Calu3 (cell line): ENCODE measurements at places on chromosomes 12 and 14.
A peak's percentile ranks its signal among the peaks of the same experiment; 100 is the strongest.

- no peak for DNase-seq
- H3K36me3 ChIP-seq = no peaks in the 10 kb centered on the region
- peaks cover 66% of the 10 kb centered on the region for H3K27me3 ChIP-seq
Measured at GRCh38 chr14:101604228-101604934, 43.1 kb downstream of the DIO3 start.

DNA sequence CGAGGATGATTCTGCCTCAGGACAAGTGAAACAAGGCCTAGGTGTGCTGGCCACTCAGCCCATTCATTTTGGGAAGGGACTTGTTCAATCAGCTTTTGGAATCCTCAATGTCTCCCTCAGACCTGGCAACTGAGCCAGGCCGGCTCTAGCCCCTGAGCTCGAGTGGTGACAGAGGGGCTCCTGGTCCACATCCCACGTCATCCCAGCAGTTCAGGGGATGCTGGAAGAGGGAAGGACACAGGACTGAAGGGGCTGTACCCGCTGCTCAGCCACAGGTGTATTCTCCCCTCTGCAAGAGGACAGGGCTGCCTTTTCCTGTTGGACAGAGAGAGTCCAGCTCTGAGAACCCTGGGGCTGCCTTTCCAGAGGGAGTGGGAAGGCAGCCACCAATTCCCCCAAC, 244.6 kb upstream of the SFSWAP start:
- H3K27me3 ChIP-seq = peaks cover 72% of the 10 kb centered on the region
- H3K4me3 ChIP-seq = no peak overlapping the region
- no peak for DNase-seq
- no peak overlapping the region for H3K27ac ChIP-seq

DNA sequence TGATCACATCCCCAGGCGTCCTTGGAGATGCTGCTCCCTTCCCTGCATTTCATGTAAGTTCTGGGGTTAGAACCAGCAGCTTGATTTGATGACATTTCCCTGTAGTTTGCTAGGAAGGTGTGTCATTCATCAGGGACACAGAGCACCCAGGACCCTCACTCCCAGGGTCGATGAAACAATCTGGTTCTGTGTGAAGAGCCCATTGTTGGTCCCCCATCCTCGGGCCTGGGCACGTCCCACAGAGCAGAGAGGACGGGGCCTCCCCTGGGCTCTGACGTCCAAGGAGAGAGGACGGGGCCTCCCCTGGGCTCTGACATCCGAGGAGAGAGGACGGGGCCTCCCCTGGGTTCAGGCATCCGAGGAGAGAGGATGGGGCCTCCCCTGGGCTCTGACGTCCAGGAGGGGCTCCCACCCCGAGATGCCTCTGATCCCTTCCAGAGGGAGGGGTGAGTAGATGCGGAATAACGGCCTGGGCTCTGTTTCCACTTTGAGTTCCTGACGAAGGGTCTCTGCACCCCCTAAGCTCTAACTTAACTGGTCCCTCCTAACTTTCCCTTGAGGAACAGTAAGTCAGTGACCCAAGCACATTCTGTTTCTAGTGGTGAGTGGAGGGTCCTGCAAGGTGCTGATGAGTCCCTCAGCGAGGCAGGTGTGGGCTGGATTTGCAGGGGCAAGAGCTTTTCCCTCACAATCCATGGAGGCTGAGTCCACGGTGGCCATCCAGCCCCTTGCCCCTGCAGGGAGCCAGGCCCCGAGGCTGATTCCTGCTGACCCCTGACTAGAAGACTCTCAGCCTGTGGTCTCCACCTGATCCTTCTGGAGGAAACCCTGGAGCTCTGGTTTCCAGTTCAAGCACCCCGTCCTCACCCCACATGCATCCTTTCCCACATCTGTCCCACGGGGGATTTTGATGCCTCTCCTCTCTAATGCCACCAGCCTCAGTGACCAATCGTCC, 35.5 kb upstream of the SFSWAP start:
- H3K4me3 ChIP-seq = no peak overlapping the region
- H3K4me1 ChIP-seq = no peaks in the 10 kb centered on the region
- H3K27ac ChIP-seq = no peak overlapping the region
- no peaks in the 10 kb centered on the region for H3K36me3 ChIP-seq
- H3K27me3 ChIP-seq = peaks cover 82% of the 10 kb centered on the region

- no peak for DNase-seq
- no peak overlapping the region for H3K27ac ChIP-seq
- no peaks in the 10 kb centered on the region for H3K27me3 ChIP-seq
- H3K4me1 ChIP-seq = peaks cover 8% of the 10 kb centered on the region
Measured at GRCh38 chr12:10354502-10354901, 35.3 kb downstream of the KLRK1 start.

GRCh38 chr14:78307671-78308070, 137.5 kb downstream of the NRXN3 start:
- no peak overlapping the region for H3K4me3 ChIP-seq
- no peaks in the 10 kb centered on the region for H3K4me1 ChIP-seq
- no peak overlapping the region for H3K27ac ChIP-seq

- H3K4me1 ChIP-seq = peaks cover 8% of the 10 kb centered on the region
- no peak for DNase-seq
- no peak overlapping the region for H3K27ac ChIP-seq
- H3K4me3 ChIP-seq = no peak overlapping the region
Measured at GRCh38 chr12:71671816-71672215, 7.7 kb downstream of the THAP2 start.

DNA sequence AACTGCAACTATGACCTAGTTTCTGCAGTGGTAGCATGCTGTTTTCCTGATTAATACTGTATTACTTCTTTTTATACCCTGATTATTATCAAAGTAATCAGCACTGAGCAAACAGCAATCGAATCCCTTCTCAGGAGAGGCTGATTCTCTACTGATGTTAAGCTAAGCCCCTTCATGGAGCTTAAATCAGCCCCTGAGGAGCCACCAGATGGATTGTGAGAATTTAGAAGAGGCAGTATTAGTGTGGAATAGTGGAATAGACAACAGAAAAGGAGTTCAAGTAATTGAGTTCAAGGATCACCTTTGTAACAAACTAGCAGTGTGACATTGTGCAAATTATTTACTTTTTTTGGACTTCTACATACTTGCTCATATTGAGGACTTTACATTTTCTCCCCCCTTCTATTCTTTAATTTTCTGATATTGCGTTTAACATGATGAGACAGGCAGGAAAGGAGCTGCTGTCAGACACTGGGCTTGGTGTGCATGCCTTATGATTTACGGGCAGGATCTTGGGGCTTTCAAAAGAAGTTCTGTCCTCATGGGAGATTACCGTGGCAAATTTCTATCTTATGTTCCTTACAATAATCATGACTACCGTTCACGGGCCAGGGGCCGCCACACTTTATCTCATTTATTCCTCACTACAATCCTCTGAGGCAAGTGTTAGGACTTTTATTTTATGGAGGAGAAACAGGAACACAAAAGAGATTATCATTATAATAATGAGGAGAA, 68.0 kb downstream of the PTPRR start:
- no peak overlapping the region for H3K4me3 ChIP-seq
- H3K4me1 ChIP-seq = no peaks in the 10 kb centered on the region
- H3K27me3 ChIP-seq = no peaks in the 10 kb centered on the region
- H3K27ac ChIP-seq = no peak overlapping the region

GRCh38 chr12:4210183-4210582, 63.4 kb upstream of the CCND2 start:
- no peaks in the 10 kb centered on the region for H3K4me1 ChIP-seq
- no peak overlapping the region for H3K27ac ChIP-seq
- DNase-seq = no peak
- H3K27me3 ChIP-seq = peaks cover 75% of the 10 kb centered on the region

DNA sequence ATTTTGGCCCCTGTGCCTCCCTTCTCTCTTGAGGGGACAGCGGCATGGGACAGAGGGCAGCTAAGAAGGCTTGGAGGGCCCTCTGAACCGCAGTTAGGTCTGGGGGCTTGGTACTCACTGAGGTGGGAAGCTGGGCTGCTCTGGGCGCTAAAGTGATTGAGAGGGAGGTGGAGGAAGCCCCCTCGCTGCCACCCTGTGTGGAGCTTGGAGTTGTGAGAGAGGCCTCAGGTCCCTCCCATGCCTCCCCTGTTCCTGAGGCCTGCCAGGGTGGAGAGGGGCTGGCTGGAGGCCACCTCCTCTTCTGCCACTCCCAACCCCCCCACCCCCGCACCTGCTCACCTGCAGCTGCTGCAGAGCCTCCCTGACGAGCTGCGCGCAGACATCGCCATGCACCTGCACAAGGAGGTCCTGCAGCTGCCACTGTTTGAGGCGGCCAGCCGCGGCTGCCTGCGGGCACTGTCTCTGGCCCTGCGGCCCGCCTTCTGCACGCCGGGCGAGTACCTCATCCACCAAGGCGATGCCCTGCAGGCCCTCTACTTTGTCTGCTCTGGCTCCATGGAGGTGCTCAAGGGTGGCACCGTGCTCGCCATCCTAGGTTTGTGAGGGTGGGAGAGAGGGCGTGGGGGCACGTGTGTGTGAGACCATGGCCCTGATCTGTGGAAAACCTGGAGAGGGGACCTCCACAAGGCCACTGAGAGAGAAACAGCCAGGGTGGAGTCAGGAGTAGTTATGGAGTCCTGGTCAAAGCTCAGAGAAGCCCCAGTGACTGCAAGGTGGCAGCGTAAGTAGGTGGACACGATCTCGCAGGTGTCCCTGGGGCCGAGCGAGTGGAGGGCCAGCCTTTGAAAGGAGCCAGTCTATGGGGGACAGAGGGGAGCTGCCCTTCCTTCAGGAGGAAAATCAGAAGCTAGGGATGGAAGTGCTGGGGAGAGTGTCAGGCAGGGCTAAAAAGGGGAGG, 11.2 kb downstream of the KCNH3 start:
- H3K4me1 ChIP-seq = no peaks in the 10 kb centered on the region
- H3K4me3 ChIP-seq = no peak overlapping the region
- DNase-seq = no peak
- H3K27ac ChIP-seq = no peak overlapping the region
- H3K27me3 ChIP-seq = peaks cover 57% of the 10 kb centered on the region

- no peaks in the 10 kb centered on the region for H3K36me3 ChIP-seq
- no peak overlapping the region for H3K27ac ChIP-seq
- no peak overlapping the region for H3K4me3 ChIP-seq
- peaks cover 28% of the 10 kb centered on the region for H3K27me3 ChIP-seq
Measured at GRCh38 chr14:36834293-36834692, 172.6 kb downstream of the PAX9 start.

- H3K36me3 ChIP-seq = no peaks in the 10 kb centered on the region
- peak overlapping the region; percentile 65 for H3K4me3 ChIP-seq
- H3K27me3 ChIP-seq = peaks cover 54% of the 10 kb centered on the region
- H3K4me1 ChIP-seq = peaks cover 14% of the 10 kb centered on the region
- no peak overlapping the region for H3K27ac ChIP-seq
Measured at GRCh38 chr12:104050436-104050835, 449 bp upstream of the GLT8D2 start.
